ENCODE measurements at places on chromosomes 4 and X. TPM values are rescaled to one million over a fixed set of nuclear protein-coding genes. Genes with fewer than 3 reads are reported as not detected.
A peak's percentile ranks its signal among the peaks of the same experiment; 100 is the strongest.

Gene COL4A5
- total RNA-seq, result not detected

Gene EPHA5
- total RNA-seq, result not detected

DNA sequence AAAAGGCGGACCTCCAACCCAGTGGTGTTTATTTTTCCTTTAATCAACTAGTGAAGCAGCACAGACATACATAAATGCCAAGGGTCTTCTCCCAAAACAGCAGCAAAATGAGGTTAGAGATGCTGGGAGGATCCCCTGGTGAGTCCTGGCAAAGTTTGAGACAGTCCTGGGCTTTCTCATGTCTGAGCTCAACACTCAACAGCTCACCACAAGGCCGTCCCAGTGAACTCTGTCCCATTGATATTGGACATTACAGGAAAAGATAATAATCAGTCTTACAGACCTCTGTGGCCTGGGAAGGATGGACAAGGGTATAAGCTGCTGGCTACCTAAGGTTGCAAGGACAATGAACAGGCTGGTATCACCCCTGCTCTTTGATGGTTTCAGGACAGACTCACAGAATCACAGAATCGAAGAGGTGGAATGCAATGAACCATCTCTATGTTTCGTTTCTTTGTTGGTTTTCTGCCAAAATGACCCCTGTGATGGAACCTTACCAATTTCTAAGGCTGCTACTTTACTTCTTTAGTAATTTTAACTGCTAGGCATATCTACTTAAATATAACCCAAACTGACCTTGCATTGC lies 551.8 kb downstream of the RAB28 start:
- no peak for DNase-seq

Gene ZAR1
- not detected for total RNA-seq

- peak; percentile 76 for DNase-seq
Observed at GRCh38 chrX:153582896-153583295, 16.0 kb downstream of the CCNQ start.

- no peak for DNase-seq
Observed at GRCh38 chr4:34198966-34199365, 2045.3 kb downstream of the ARAP2 start.
